ENCODE measurements at places on chromosomes 5 and 9.

DNA sequence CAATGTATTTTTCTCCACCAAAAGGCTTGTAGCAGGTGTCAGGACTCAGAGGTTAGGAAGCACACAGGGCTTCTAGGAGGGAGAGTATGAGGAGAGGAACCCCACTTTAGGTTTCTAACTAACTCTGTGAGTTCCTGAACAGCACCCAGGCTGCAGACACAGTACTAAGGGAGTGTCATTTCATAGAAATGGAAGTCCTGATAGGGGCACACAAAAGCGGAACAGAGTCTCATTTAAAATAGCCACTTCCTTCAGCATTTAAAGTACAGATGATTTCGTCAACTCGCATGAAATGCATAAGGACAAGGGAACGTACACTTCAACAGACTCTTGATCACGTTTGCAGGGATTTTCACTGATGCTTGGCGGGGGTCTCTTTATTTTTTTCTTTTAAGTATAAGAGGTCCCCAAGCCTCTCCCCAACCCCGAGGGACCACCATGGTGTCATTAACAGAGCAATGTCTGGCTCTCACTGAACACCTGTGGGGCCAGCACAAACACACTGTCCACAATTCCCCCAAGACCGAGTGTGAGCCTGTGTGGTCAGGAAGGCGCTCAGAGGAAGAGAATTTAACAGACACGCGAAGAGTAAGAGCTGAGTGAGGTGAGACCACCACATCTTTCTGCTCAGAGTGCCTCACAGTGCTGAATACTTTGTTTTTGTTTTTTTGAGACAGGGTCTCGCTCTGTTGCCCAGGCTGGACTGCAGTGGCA, 82.3 kb downstream of the SECISBP2 start:
- no peak for DNase-seq

DNA sequence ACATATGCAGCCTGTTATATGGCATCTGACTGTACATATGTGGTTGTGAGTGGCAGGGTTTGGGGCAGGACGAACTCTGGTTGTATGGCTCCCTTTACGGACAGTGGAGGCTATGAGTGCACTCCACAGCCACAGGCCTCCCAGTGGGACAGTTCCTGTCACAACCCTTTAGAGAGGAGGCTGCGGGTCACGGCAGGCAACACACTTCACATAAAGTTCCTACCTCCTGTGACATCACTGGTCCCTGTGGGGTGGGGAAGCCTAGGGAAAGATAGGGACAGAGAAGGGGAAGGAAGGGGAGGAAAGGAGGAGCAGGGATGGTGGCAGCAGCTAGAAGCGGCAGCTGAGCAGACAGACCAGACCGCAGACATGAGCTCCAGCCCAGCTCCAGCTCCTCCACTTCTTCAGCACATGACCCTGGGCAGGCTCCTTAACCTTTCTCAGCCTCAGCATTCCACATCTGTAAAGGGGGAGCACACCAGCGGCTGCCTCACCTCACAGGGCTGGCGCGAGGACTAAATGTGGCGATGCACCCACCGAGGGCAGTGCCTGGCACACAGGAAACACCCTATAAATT, 27.4 kb upstream of the CORO2A start:
- DNase-seq = no peak

DNA sequence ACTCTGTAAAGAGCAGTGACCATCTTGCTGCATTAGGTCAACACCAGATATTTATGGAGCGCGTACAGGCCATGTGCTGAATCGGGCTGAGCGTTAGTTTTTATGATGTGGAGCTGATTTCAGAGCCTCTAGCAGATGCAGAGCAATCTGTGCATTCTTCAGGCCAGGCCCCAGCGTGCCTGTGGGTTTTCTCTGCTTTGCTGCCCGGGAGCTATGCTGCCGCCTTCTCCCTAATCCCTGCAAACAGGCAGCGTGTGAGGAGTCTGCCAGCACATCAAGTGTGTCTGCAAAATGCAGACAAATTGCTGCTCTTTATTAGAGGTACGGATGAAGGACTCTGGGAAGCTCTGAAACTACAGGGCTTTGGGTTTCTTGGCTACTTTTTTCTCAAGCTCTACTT, 170.0 kb downstream of the NTRK2 start:
- peak; percentile 77 for DNase-seq

GRCh38 chr5:72441094-72441723, 66.0 kb downstream of the ZNF366 start:
- no peak for DNase-seq
